ENCODE measurements at places on chromosomes 2 and 18. TPM values are rescaled to one million over a fixed set of nuclear protein-coding genes. Genes with fewer than 3 reads are reported as not detected.

ZAP70 gene
- 164 TPM for total RNA-seq

AKAIN1 gene
- not detected for total RNA-seq

DNA sequence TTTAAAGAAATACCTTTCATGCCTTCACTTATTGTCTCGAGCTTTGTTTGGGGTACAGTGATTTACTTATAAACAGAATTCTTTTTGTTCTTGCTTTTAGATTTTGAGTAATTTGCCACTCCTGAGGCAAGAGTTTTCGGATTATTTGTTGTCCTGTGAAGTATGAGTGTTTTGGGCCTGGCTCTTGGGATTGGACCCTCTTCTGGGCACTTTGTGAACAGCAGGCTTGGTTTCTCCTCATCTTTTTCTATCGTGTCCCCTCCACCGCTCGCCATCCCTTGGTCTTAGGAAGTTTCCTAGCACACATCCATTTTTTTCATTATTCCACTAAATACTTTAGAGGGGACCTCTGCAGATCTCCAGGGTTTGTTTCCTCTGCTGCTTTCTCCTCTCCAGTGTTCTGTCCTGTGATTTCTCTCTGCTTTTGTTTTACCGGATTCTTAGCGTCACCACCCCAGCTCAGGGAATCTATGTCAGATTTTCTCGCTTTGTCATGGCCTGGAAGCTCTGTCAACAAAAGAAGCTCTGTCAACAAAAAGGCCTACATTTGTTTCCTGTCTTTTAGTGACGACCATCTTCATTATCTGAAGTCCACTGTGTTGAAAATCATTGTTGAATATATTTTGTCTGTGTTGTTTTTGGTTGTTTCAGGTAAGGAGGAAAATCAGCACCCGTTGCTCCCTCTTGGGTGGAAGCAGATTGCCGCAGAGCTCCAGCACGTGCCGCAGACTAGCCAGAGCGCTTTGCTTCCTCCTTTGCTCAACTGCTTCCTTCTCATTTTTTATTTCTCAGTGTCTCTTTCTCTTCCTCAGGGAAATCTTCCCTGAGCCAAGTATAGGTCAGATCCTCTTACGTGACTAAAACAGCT, 27.8 kb downstream of the ANKRD62 start:
- no peak for DNase-seq

MREG gene
- 7.3 TPM for total RNA-seq

MOGAT1 gene
- total RNA-seq: not detected

DNA sequence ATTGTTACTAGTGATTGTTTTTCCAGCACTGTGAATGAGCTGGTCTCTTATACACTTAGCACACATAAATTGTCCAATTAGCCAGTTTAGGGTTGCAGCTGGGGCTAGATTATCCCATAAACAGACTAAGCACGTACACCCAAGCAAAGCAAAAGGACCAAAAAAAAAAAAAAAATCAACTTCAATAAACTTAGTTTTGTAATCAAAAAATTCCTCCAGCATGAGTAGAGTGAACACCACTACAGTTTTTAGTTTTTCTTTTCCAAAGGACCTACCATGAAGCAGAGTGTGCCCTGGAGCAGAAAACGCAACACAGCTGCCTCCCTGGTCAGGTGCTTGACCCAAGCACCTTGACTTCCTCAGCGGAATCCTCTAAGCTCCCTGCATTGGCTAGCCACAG, 249.4 kb upstream of the SLC14A2 start:
- DNase-seq: no peak

PCARE gene
- total RNA-seq: not detected

GRCh38 chr2:73043276-73043675, 28.2 kb downstream of the SFXN5 start:
- no peak for DNase-seq

All from activated naive CD4-positive, alpha-beta T cell treated with anti-CD3 and anti-CD28 coated beads, Interleukin-2, amount 50 U/mL, for 72 hours (primary cell).